Effector memory CD8-positive, alpha-beta T cell (primary cell): ENCODE measurements at places on chromosomes 7 and 10.

- H3K4me1 ChIP-seq = no peaks in the 10 kb centered on the region
- H3K36me3 ChIP-seq = no peaks in the 10 kb centered on the region
- no peak overlapping the region for H3K27ac ChIP-seq
- peaks cover 88% of the 10 kb centered on the region for H3K27me3 ChIP-seq
Observed at GRCh38 chr7:29806995-29807841, 910 bp downstream of the WIPF3 start.

DNA sequence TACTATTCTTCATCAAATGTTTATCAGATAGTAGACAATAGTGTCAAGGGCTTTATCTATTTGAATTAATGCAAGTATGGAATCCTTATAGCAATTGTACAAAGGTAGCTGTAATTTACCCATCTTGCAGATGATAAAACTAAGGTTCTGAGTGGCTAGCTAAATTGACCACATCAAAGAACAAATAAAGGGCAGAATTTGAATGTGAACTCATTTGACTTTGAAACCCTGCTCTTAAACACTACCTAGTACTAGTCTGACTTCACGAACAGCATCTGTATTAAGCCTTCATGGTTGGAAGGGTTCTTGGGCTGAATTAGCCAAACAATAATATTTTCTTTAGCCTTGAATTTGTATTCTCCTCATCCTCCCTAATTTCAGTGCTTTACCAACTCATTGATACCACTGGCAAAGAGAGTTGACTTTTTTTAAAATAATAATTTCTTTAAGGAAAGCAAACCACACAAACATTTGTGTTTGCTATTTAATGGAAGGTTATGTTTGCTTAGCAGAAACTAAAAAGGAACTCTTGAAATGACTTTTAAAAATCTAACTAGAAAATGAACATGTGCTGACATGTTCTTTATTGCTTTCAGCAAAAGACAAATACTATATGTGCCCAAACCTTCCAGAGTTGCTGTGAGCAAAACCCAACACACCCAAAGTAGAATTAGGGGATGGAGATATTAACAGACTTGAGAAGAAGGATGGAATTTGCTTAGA, 322.6 kb downstream of the RNLS start:
- no peaks in the 10 kb centered on the region for H3K27me3 ChIP-seq
- no peak for DNase-seq
- no peak overlapping the region for H3K27ac ChIP-seq
- no peaks in the 10 kb centered on the region for H3K36me3 ChIP-seq
- peaks cover 3% of the 10 kb centered on the region for H3K4me1 ChIP-seq

DNA sequence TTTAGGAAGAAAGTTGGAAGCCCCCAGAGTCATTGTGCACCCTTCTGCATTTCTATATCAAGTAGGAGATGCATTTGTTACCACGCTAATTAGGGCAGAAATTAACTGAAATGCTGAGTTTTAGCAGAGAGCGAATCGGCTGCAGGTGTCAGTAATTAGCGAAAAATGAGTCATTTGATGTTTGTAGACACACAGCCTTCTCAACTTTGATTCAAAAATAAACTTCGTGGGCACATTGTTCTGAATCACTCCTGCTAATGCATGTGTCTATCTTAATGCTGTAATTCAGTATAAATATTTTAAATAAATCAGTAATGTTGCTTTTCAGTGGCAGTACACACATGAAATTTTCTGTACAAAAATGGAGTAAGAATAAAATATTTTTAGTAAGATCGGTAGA, 109.5 kb upstream of the CARD11 start:
- H3K27ac ChIP-seq = no peak overlapping the region
- peaks cover 17% of the 10 kb centered on the region for H3K4me1 ChIP-seq
- no peak for DNase-seq
- no peak overlapping the region for H3K4me3 ChIP-seq
- H3K36me3 ChIP-seq = no peaks in the 10 kb centered on the region

- no peak for DNase-seq
- H3K4me3 ChIP-seq = no peak overlapping the region
- peaks cover 5% of the 10 kb centered on the region for H3K27me3 ChIP-seq
- no peaks in the 10 kb centered on the region for H3K36me3 ChIP-seq
- H3K4me1 ChIP-seq = no peaks in the 10 kb centered on the region
Observed at GRCh38 chr10:120628197-120628596, 171.2 kb downstream of the PLPP4 start.
